ENCODE measurements at places on chromosomes 4 and X. TPM values are rescaled to one million over a fixed set of nuclear protein-coding genes. Genes with fewer than 3 reads are reported as not detected.

The LRPAP1 gene
- 50.8 TPM for total RNA-seq

The NIPAL1 gene
- 1.8 TPM for total RNA-seq

The STK32B gene
- total RNA-seq: not detected

The DUSP21 gene
- total RNA-seq: not detected

The ENPEP gene
- not detected for total RNA-seq

DNA sequence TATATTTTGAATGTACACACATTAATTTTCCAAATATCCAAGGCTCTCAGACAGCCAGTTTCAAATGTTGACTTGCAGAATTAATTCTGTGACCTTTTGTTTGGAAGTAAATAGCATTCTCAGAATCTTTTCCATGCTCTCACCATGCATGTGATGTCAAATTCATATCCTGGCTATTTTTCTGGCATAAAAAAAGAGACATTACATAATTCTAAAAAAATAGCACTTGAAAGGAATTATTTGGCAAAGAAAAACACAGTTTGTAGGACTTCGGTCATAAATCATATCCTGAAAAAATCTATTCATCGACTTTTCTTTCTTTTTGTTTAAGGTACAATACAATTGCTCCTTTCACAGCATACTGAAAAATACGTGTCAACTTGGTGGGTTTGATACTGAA, 111.2 kb downstream of the GLRA3 start:
- no peak for DNase-seq

DNA sequence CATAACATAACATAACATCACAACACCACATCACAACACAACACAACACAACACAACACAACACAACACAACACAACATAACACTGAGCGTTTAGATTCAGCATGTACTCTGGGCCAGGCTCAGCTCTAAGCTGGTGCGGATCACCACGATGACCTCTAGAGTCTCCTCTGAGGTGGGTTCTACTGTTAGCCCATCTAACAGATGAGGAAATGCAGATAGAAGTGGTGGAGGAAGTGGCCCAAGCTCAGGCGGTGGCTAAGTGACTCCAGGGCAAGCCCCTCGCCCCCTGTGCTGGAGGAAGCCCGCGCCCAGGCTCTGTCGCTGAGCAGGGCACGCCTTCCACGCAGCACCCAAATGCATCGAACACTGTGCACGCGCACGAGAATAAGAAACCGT, 45.3 kb upstream of the CDKN2AIP start:
- no peak for DNase-seq

DNA sequence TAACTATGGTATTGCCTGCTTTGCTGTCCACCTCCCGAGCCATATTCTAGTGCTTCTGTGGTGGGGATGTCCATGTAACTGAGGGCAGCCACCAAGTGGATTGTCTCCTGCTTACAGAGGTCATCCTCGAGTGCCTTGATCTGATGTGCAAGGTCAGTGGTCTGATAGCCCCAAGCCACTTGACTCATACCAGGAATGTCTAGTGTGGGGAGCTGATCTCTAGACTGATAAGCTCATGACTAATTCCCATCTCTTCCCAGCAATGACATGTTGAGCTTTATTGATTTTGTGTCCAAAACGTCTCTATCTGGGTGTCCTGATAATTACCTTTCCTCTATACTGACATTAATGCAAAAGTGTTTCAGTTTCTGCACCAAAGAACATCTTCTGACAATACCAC, 168.4 kb upstream of the WDR1 start:
- DNase-seq: no peak

DNA sequence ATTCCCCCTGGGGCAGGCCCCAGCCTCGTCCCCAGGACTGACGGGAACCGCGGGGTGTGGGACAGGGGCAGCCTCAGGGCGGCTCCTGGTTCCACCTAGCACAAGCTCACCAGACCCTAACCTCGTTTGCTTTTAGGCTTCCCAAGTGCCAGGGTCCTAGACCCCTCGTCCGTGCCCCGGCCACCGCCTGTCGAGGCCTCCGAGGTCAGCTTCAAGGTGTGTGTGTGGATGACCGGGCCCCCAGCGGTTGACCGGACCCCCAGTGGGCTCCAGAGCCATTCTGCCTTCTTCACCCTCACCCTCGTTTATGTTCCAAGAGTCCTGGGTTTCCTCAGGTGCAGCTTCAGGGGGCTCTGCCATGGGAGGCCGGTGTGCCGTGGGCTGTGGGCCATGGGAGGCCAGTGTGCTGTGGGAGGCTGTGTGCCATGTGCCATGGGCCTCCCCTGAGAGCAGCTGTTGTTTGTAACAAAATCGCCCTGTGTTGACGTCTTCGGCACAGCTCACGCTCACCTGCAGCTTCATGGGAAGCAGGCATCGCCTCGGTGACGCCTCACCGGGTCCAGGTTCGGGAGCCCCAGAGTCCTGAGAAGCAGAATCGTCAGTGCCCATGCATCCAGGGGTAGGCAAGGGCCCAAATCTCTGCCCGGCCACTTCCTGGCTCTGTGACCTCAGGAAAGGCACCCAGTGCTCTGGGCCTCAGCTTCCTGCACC, 43.0 kb upstream of the HMX1 start:
- DNase-seq: no peak

- DNase-seq: no peak
Measured at GRCh38 chrX:57771689-57772088, 91.6 kb upstream of the NLRP2B start.

GRCh38 chr4:5524446-5525299, 183.7 kb downstream of the EVC2 start:
- no peak for DNase-seq

GRCh38 chr4:134078230-134078914, 123.2 kb downstream of the PABPC4L start:
- no peak for DNase-seq

DNA sequence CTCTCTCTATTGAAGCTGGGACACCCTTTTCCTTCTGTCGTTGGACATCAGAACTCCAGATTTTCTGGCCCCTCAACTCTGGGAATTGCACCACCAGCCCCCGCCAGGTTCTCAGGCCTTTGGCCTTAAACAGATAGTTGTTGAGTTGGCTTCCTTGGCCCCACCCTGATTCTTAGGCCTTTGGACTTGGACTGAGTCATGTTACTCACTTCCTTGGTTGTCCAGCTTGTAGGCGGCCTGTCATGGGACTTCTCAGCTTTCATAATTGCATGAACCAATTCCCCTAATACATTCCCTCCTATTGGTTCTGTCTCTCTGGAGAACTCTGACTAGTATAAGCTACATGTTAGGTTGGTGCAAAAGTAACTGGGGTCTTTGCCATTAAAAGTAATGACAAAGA, 195.7 kb downstream of the GPAT3 start:
- no peak for DNase-seq

DNA sequence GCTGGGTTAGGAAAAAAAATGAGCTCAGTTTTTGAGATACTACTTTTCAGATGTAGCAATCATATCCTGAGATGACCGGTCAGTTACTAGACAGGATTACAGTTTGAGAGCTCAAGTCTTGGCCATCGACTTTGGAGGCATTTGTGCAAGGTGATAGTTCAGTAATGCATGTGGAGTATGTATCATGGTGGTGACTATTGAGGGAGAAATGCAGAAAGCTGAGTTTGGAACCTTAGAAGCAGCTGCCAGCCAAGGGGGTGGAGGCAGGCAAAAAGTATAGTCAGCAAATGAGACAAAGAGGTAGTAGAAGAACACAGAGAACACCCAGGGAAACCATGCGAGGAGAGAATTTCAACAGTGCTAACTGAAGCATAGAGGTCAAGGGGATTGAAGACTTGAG, 48.7 kb upstream of the SLC4A4 start:
- DNase-seq: no peak
